ENCODE measurements at places on chromosomes 3 and 15.

DNA sequence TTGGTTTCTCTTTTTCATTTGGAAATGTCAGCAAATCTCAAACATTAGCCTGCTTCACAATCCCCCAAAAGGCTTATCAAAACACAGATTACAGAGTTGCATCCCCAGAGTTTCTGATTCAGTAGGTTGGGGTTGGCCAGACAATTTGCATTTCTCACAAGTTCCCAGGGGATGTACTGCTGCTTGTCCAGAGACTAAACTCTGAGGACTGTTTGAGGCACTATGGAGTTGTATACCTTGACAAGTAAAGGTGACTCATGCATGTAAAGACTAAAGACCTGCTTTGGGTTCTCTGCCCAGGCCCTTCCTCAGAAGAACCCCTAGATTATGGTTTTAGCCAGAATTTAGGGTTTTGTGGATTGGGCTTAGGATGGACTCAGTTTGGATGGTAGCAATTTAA, 151.1 kb upstream of the ARHGEF26 start:
- no peak for DNase-seq

DNA sequence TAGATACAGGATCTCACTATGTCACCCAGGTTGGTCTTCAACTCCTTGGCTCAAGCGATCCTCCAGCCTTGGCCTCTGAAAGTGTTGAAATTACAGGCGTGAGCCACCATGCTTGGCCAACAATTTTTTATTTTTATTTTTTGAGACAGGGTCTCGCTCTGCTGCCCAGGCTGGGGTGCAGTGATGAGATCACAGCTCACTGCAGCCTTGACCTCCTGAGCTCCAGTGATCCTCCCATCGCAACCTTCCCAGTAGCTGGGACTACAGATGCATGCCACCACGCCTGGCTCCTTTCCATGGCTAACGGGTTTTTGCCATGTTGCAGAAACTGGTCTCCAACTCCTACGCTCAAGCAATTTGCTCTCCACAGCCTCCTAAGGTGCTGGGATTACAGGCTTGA, 20.2 kb upstream of the PIK3CB start:
- DNase-seq, result no peak

DNA sequence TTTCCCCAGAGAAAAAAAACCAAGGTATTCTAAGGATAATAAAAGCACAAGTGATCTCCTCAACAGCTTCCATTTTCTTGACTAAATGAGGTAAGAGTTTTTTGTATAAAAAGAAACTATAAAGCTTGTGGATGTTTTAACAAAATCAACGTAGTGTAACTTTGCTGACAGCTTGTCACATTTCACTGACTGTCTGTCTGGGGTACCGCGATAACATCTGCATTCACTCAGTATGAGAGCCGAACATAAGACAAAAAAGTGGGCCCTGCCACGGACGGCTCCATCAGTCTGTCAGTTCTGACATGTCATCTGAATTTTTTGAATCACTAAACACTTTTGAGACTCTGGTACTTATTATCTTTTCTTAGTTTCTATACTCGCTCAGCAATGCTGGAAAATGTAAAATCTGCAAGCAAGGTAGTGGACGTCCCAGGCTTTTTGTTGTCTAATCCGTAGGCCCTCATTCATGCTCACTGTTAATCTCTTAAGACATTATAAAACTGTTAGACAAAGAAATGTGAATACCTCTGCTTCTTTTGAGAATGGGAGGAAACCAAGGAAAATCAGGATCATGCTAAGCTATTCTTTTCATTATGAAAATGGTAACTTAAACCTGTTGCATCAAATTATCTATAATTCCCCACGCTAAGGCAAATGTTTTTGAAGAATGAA, 307.1 kb downstream of the MECOM start:
- no peak for DNase-seq

DNA sequence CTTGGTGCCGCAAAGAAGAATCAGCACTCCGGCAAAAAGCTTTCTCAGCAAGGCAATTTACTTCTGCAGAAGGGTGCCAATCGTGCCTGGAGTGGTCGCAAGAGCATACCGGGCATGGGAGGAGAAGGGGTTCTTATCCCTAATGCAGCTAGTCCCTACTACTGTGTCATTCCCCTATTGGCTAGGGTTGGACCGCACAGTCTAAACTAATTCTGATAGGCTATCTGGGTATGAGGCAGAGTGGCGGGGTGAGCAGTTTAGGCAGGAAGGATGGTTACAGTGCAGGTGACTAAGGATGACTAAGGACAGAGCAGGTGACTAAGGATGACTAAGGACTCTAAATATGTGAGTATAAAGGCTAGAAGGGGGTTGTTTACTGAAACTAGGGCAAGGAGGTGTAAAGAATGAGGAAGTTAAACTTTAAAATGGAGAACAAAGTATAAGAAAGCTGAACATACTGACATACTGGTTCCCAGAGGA, 52.9 kb downstream of the PGBD4 start:
- DNase-seq, result no peak

GRCh38 chr3:14827776-14828175, 9.0 kb downstream of the FGD5 start:
- DNase-seq, result no peak

GRCh38 chr15:77030048-77030927, 35.4 kb downstream of the PSTPIP1 start:
- no peak for DNase-seq

GRCh38 chr3:36175916-36176461, 204.3 kb upstream of the STAC start:
- no peak for DNase-seq

DNA sequence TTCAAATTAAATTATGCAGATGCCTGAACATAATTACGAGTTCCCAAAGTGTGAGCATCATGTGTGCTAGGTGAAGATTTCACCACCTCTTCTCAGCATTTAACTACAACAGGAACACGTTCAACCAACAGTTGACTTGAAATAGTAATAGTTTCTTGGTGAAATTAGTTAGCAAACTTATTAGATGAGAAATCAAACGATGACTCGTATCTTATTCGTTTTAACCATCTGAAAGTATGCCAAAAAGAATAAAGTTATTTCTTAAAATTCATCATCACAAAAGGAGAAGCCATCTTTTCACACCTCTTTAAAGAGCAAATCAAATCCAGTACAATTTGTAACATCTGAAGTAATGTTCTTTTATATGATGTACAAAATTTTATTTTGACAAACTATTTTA, 2.3 kb downstream of the BNC1 start:
- no peak for DNase-seq

DNA sequence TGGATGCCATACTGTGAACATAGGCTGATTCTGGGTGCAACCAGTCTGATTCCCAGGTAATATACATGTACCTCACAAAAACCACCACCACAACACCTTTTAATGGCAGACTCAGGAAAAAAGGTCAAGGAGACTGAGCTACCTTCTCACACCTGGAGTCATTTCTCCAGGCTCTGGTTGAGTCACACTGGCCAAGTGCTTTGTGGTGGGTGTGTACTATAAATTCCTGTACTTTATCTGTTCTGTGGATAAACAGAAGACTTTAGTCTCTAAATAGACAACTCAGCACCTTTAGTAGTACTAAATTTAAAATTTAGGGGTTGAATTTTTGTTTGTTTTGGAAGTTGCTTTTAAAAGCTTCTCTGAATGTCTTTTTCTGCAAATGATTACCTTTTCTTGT, 46.7 kb downstream of the TOP2B start:
- DNase-seq, result no peak

DNA sequence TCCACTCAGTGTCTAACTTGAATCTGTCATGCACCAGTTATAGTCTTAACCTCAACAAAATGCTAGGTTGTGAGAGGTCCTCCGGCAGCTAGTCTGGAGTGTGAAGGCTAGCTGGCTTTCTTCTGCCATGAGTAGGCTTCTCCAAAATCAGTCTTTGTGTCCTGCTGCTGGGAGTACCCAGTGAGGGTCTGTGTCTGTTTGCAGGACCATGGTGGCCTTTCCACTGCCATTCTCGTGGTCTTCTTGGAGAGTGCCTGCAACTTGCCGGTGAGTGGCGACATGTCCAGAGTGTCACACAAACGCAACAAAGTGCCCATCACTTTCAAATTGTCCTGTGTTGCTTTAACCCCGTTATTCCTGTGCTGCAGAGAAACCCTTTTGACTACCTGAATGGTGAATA, 34.0 kb downstream of the ESYT3 start:
- no peak for DNase-seq

GRCh38 chr3:128619146-128619890, 31.3 kb downstream of the RPN1 start:
- DNase-seq, result no peak

GRCh38 chr3:73669260-73669659, 44.5 kb upstream of the PDZRN3 start:
- DNase-seq, result no peak

GRCh38 chr15:55344206-55344605, 25.2 kb downstream of the PIGB start:
- DNase-seq, result no peak

DNA sequence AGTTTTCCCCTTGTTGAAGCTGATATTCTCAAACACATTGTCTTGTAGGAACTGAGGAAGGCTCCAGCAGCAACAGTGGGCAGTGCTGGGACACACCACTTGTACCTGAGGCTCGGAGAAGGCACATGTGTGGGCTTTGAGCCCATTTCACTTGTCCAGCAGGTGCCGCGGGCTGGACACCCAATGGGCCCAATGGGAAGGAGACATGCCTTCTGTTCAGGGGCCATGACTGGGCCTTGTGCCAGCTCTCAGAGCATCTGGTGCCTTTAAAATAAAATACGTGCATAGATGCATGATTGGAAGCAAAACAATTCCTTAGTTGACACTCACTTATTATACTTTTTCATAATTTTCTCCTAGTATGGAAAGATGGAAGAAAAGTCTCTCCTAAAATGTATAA, 334.2 kb downstream of the KLF13 start:
- DNase-seq, result no peak

DNA sequence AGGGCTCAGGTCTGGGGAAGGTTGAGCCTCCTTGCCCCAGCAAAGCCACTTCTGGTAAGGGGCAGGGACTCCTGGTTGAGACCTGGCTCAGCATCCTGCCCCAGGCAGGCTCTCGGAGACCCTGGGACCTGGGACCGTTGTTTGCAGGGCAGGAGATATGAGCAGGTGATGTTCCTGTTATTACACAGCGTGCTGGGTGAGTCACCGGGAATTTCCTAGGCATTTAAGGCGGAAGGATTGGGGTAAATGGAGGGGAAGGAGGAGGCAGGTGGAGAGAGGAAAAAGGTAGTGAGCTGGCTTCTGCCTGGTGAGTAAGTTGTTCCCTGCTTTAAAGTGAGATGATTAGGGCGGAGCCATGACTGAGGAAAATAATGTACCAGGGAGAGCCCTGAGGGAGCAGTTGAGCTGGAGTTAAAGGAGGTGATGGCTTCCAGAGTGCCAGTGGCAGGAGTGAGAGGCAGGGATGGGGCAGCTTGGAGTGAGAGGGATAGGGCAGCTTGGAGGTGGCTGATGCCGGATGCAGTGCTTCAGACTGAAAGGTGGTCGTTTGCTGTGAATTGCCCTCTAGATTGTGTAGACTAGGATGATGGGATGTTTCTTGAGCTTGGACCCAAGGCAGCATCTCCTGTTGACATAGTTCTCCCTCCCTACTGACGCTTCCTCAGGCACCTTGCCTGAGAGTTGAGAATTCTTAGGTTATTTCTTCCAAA, 79.4 kb downstream of the AAGAB start:
- DNase-seq, result no peak

DNA sequence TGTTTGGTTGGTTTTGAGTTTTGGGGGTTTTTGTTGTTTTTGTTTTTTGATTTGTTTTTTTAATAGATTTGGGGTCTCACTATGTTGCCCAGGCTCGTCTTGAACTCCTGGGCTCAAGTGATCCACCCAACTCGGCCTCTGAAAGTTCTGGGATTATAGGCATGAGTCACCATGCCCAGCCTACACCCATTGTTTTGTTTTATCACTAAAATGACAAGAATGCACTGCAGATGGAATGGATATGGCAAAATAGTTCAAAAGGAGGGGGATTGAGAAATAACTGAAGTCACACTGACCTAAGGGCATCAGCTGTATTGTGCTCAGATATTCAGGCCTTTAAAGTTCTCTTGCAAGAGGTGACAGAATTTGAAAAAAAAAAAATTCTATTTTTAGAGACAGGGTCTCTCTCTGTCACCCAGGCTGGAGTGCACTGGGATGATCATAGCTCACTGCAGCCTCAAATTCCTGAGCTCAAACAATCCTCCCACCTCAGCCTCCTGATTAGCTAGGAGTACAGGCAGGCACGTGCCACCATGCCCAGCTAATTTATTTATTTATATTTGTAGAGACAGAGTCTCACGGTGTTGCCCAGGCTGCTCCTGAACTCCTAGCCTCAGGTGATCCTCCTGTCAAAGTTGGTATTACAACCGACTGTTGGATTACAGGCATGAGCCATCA, 4.4 kb upstream of the RASA2 start:
- DNase-seq, result no peak

- no peak for DNase-seq
These were observed 66.0 kb downstream of the DNAJB8 start for GRCh38 chr3:128400671-128401070.

- DNase-seq, result no peak
These were observed 632.2 kb downstream of the MAGI1 start for GRCh38 chr3:65406470-65406869.

DNA sequence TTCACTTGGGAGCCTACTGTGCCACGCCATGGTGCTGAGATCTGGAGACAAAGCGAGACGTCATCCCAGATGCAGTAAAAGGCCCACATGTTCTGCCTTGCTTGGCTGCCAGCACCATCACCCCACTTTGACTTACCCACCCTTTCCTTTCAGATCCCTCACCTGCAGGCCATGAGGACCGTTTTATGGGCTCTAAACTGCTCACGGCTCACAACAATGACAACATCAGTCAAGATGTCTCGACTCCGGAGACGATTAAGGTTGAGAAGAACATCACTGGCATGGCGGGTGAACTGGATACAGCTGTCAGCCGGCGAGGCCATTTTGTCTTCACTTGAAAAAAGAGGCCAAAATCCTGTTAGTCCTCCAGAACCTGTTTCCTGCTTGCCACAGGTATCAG, 11.9 kb downstream of the BCL6 start:
- no peak for DNase-seq

DNA sequence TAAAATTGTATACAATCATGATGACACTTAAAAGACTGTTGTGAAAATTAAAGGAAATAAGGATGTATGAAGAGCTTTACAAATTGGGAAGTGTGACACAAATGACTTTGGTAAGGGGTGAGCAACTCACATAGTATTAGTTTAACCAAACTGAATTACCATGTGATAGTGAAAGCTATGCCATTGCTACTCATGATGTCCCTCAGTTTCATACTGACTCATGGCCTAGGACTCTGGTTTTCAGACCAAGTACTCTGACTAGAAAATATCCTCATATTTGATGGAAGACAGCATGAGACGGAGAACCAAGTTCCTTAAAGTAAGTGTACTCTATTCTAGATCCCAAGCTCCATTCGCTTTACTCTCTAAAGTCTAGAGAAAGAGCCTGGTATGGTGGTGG, 203.2 kb upstream of the ICE2 start:
- no peak for DNase-seq

- DNase-seq, result no peak
These were observed 17.3 kb downstream of the SPATA12 start for GRCh38 chr3:57077630-57078343.

- no peak for DNase-seq
These were observed 137.4 kb upstream of the SGO1 start for GRCh38 chr3:20323307-20323927.

GRCh38 chr15:35674873-35675781, 129.2 kb upstream of the DPH6 start:
- DNase-seq, result no peak

- DNase-seq, result no peak
These were observed 516.7 kb upstream of the CFAP20DC start for GRCh38 chr3:59566481-59566975.

Measured in stimulated activated CD4-positive, alpha-beta T cell treated with anti-CD3 and anti-CD28 coated beads, Interleukin-1b, Interleukin-23, amount 100 ng/mL, for 24 hours (primary cell).